ENCODE measurements at places on chromosomes 13 and 19.

DNA sequence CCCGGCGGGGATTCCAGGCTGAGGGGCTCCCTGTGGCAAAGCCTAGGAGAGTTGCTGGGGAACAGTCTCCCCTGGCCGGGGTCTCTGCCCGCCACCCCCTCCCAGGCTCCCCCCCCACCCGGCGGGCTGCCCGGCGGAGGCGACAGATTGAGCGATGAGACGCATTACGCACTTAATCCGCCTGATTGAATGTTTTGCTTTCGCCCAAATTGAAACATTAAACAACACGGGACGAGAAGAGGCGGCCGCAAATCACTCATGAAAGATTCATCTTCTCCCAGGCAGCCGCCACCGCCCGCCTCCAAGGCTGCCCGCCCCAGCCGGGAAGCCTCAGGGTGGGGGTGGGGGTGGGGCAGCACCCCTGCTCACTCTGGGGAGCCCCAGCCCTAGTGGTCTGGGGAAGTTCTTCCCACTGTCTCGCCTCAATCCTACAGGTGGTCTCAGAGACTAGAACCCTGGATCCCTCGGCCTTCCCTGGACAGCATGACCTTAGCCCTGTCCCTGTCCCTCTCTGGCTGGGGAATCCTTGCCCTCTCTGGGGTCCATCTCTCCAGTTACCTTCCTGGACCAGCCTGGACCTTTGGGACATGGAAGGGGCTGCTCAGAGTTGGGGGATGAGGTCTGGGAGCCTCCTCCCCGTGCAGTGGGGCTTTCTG is 7.6 kb upstream of the ERFL start:
- DNase-seq, result no peak

DNA sequence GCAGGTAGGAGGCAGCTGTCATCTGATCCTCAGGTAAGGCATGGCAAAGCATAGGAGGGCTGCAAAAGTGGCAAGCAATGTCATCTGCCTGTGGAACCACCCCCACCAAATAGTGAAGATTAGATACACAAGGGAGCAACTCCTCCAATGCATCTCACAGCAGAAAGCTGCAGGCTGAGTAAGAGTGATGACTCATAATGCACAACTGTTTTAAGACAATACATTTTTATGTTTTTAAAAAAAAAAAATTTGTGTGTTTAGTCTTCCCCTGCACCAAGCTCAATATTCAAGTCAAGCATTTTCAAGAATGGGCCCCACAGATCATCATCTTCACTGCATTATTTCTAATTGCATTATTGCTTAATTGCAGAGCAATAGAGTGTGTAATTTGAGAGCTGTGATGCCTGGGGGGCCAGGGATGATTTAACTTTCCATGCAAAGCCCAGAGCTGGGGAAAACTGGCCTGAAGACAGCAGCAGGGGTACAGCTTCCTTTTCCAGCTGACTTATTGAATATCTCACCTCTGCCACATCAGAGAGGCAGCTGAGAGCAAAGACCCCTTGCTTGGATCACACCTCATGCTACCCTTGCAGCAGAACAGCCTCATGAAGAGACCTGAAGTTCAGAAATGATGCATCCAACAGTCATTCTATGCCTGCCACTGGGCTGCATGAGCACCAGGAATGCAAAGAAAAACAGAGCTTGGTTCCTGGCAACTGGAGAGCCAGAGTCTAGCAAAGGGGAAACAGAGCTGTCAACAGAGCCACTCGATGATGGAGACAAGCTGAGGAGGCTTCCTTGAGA is 22.7 kb upstream of the POP4 start:
- no peak for DNase-seq

DNA sequence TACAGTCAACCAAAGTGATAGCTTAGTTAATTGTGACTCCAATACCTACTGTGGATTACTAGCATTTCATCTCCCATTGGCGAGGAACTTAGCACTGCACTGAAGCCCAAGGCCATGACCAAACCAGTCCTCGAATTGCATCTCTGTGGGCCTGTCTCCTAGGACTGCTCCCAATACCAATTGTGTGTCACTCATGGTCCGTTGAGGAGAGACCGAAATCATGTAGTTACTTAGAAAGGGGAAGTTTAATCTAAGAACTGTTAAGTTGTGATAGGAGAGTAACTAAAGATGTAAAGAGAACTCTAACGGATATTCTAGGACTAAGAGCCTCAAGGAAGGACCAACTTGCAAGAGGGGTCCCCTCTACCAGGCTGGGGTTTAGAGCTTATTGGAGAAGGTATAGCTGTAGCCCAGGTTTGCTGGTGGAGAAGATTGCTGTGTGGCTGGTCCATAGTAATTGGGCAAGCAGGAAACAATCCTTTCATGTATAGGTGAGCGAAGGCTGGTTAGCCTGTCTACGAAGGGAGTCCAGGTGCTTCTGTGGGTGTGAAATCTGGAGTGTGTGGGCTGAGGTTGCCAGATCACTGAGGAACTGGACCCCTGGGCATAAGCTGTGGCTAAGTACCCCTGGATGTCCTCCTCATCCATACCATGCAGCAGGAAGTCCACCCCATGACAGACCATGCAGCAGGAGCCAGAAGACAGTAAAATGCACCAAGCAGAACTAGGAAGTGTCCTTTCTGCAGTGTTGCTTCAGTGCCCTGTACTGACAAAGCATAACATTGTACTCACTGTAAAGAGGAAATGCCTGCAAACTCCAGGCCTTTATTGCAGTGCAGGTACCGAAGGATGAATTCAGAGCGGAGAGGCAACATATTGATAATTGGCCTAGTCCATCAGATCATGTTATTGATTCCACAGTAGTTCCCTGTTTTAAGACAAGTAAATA is 30.8 kb downstream of the DNAJC3 start:
- DNase-seq, result no peak

DNA sequence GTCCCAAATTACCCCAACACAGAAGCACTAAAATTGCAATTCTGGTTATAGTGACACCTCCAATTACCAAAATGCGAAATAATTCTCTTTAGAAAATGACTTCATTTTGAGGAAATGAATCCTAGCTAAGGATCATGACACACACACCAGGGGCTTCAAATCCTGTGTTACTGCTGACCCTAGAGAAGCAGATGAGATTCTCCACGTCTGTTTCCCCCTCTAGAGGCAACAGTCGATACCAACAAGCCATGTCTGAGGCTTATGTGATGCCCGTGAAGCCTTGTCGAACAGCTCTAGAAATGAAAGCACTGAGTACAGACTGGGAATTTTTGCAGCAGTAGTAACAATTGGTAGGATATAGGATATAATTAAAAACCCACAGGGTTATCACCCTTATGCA is 153.6 kb upstream of the TMTC4 start:
- DNase-seq, result no peak

DNA sequence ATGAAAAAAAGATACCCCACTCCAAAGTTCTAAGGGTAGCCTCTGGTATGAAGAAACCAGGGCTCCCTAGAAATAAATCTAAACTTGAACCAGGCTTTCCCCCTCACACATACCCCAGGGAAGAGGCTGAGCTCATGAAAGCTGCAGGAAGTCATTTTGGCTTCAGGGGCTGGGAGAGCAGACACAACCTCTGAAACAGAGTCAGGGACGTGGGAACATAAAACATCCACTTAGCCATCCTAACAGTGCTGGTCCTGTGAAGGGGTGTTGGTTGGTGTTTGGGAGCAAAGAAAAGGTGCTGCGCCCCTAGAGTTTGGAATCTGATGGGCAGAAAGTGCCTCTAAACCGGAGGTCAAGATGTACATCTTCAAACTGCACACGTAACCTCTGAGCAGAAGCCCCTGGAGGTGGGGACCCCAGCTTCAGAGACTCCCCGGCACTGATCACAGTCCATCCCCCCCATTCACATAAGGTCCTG is 15.8 kb downstream of the RAB3D start:
- no peak for DNase-seq

DNA sequence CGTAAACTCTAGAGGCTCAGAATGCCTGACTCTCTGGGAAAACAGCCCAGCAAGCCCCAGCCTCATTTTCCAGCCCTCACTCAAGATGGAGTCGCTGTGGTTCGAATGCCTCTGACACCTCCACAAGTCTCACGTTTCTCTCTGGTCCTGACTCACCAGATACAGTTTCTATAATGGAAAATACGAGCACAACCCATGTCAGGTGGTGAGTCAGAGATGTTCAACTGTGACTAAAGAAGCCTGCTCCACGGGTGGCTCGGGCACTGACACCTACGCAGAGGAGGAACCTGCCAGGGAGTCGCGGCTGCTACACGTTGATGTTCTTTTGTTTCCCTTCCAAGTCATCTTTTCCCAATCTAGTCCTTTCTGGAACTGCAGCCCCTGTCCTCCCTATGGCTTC is 87.1 kb upstream of the STK24 start:
- peak; percentile 75 for DNase-seq

- no peak for DNase-seq
Measured at GRCh38 chr13:76813000-76813691, 73.1 kb downstream of the KCTD12 start.

DNA sequence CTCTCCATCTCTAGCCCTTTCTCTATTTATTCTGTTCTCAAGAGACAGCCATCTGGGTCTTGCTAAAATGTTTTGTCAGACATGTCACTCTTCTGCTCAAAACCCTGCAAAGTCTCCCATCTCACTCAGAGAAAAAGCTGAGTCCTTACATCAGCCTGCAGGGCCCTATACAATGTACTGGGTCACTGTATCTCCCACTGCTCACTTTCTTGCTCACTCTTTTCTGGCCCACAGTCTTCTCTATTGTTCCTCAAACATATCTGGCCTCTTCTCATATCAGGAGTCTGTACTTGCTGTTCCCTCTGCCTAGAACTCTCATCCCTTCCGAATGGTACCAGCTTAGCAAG is 189.2 kb downstream of the ENOX1 start:
- no peak for DNase-seq

- DNase-seq, result no peak
Measured at GRCh38 chr13:89812856-89813255, 1534.6 kb upstream of the MIR17HG start.

DNA sequence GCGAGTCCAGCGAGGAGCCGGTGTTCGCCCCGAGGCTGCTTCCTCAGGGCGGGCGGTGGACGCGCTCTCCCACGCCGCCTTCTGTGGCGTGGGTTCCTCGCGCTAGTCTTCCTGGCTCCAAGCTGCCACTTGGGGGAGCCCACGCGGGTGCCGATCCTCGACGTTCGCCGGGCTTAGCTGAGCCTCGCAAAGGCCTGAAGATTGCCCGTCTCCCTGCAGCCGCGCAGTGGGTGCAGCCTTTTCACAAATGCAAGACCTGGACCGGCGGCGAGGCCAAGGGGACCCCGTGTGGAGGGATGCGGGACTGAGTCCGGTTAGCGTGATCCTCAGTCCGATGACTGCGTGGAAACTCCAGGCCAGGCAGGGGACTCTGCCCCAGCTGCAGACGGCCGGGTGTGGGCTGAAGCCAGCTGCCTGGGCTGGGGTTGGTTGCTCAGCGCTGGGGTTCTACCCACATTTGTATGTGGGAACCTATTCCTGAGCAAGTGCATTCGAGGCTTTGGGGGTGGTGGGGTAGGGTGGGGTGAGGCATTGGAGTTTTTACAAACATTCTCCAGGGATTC is 16.6 kb upstream of the LRP3 start:
- DNase-seq, result no peak

GRCh38 chr19:16315825-16316505 is 8.7 kb upstream of the KLF2 start:
- no peak for DNase-seq

DNA sequence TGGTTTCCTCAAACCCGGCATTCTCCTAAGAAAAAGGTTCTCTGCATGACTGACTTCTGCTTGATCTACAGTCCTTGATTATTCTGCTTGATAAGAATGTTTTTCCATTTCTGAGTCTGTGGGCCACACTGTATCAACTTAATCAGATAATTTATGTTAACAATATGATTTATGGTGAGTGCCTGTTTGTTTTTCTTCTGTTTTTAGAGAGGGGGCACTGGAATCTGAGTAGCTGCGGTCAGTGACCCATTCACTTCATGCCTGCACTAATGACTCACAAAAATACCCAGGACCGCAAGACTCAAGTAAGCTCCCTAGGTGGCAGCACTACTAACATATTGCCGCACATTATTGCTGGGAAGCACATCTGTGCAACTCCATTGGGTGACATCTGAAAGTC is 542.3 kb upstream of the ATXN8OS start:
- peak; percentile 22 for DNase-seq

GRCh38 chr13:97223711-97224541 is 1.8 kb downstream of the MBNL2 start:
- no peak for DNase-seq

GRCh38 chr13:27533155-27533643 is 82.8 kb upstream of the MTIF3 start:
- peak; percentile 1 for DNase-seq

DNA sequence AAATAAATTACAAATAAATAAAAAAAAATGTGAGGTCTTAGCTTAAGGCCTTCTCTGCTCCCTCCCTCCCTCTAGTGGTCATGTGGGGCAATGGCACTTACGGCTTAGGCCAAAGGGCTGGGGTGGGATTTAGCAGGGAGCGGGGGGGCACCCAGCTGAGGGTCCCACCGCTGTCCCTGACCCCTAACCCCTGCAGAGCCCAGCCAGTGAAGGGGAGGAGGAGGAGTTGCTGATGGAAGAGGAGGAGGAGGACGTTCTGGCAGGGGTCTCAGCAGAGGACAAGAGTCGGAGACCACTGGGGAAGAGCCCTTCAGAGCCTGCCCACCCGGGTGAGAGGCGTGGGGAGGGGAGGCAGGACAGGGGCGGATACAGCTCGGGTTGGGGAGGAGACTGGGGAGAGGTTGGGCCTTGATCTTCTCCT is 9.3 kb downstream of the MPND start:
- DNase-seq, result no peak

- no peak for DNase-seq
Measured at GRCh38 chr13:25602176-25602575, 230.4 kb downstream of the ATP8A2 start.

DNA sequence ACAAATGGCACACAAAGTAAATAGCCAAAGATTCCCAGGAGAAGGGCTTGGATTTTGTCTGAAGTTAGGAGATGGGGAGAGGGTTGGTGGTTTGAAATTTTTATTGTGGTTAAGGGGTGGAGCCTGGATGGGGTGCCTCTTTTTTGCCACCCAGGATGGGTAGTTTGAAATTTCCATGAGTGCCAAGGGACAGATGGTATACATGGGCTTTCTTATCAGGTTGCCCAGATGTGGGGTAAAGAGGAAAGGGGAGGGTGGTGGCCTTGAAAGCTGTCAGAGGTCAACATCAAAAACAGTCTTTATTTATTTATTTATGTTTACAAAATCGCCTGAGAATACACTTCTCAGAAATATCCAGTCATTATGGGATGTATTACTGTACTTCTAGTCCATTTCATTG is 46.2 kb downstream of the LMO7 start:
- DNase-seq, result no peak

DNA sequence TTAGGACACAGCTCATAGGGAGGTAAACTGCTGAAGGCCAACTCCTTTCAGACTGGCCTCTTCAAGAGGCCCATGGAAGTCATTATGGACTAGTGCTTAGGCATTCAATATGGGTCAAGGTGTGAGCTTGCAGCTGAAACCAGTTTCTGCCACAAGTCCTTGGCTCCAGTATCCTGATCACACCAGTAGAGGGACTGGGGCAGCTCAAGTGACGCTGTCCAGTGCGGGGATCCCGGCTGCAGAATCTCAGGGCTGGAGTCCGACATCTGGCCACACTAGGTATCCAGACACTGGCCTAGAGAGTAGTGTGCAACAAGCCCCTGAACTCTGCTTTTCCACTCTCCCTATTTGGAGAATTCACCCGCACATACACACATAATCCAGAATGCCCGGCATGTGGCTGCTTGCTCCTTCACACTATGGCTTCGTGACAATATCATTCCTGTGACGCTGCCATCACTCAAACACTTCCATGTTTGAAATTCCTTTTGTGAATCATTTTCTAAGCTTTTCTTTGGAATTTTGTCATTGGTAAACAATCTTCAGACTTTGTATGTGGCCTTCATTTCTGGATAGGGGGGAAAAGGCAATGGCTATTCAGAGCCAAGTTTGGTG is 425.1 kb downstream of the EFNB2 start:
- no peak for DNase-seq

- peak; percentile 14 for DNase-seq
Measured at GRCh38 chr13:33728271-33729037, 89.5 kb upstream of the RFC3 start.
